ENCODE measurements at places on chromosomes 3 and 15. TPM values are rescaled to one million over a fixed set of nuclear protein-coding genes. Genes with fewer than 3 reads are reported as not detected.

Gene SGO1
- 1.1 TPM for total RNA-seq

Gene CAMK1
- 0.31 TPM for total RNA-seq

Gene MYZAP
- not detected for total RNA-seq

Gene TUSC7
- not detected for total RNA-seq

Gene RTP1
- total RNA-seq, result not detected

Gene C3orf20
- 0.44 TPM for total RNA-seq

Gene TPM1
- total RNA-seq, result 20.6 TPM

Gene SPG21
- total RNA-seq, result 58.2 TPM

Gene PGBD4
- total RNA-seq, result 6.6 TPM

Gene SCAANT1
- 2.9 TPM for total RNA-seq

DNA sequence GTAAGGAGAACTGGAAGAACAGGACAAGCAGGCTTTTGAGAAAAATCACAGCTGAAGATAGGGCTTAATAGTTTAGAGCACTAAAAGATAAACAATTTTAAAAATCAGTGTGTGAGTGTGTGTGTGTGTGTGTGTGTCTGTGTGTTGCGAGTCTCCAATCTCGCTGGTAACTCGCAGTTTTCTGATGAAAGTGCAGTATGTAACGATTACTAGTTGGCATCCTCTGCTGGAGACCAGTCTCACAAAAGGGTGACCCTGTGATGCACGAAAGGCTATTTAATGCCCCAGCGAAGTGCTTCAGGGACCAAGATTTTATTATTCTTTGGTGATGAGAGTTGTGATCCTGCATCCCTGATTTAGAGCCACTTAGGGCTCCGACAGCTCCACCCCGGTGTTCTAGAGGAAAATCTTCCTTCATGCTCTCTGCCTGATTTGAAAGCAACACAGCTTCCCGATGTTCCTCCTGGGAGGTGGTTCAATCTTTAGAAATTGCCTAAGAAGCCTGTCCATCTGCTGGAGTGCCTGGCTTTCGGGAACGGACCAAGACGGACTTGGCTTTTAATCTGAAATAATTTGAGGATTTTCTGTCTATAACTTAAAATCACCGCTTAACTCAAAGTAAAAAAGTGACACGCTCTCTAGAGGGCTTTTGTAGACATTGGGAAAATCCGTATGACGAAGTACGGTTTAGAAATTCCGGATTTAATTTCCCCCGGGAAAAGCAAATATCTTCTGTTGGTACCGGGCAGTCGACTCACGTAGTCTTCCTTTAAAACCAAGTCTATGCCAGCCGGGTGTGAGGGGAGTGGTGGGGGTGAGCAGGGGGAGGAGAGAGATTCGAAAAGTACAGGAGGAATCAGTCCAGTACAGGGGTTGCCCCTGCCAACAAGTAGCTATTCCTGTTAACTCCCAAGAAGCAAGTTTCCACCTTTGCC lies 1.1 kb upstream of the ALCAM start:
- no peak for DNase-seq

- DNase-seq, result peak; percentile 52
Observed at GRCh38 chr3:141796889-141797781, 33.9 kb downstream of the GRK7 start.

DNA sequence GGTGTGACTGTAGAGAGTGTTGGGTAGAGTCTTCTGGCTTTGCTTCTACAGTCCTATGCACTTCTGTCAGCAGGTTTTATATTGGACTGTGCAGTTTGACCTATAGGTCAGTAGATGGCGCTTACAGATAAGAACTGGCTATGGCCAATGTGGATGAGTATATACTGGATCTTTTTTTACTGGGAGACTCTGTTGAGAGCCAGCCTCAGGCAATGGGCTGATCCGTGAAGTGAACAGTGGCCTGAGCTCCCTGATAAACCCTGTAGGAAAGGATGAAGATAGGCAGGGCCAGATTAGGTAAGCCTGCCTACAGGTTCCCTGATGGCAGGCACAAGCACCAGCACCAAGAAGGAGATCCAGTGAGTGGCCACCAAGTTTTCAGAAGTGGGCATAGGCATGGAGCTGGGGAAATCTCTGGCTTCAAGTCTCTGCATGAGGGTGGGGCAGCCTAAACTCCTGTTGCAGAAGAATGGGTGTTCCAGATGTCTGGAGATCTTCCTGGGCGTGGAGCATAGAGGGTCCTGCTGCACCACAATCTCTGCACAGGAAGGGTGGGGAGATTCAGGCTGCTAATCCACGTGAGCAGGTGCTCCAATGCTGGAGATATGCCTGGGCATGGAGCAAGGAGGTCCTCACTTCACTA lies 326.0 kb upstream of the SGO1 start:
- DNase-seq, result no peak

DNA sequence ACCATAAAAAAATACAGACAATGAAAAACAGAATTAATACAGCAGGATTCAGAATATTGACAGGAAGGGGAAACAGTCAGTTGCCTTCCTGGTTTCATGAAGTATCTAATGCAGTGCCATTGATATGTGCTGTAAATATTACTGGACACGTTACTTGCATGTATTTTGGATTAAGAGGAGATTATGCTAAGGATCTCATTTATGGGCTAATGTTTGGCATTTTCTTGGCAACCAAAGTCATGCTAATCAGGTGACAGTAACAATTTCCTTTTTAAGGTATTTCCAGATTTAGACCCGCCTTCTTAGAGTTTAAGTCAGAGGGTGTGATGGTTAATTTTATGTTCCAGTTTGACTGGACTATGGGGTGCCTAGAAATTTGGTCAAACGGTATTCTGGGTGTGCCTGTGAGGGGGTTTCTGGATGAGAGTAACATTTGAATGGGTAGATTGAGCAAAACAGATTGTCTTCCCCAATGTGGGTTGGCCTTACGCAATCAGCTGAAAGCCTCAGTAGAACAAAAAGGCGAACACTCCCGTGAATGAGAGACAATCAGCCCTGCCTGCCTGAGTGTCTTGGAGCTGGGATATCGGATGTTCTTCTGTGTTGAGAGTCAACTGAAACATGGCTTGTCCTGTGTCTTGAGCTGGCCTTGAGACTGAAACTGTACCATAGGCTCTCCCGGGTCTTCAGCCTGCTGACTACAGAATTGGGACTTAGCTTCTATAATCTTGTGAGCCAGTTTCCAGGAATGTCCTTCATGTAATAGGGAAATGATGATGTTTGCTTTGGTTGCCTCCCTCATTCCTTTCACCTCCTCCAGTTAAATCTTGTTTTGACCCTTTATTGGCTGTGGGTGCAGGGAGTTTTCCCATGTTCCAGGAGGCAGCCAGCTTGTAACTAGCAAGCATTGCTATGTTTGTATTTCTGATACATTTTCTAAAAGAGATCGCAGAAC lies 10.5 kb downstream of the SQOR start:
- no peak for DNase-seq

GRCh38 chr15:95068701-95069521 lies 837.5 kb downstream of the MCTP2 start:
- no peak for DNase-seq

GRCh38 chr3:179438841-179439240 lies 12.4 kb downstream of the GNB4 start:
- no peak for DNase-seq

- DNase-seq, result no peak
Observed at GRCh38 chr3:106309274-106309673, 440.5 kb upstream of the CBLB start.

- DNase-seq, result no peak
Observed at GRCh38 chr15:22806664-22807063, 20.2 kb downstream of the NIPA1 start.

DNA sequence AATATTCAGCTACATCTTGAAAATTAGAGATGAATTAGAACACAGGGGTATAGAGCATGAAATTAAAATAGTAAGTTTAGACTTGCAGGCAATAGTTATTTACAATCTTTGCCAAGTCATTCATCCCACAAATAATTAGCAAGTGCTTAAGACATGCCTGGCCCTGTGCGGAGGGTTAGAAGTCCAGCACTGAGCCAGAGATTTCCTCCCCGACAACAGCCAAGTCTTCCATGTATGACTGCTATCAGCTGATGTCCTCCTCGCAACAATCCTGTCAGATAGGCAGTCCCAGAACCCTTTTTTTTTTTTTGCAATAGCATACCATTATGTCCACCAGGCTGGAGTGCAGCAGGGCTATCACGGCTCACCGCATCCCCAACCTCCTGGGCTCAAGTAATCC lies 14.6 kb downstream of the SIN3A start:
- no peak for DNase-seq

GRCh38 chr15:63915873-63916771 lies 82.4 kb upstream of the HERC1 start:
- DNase-seq, result no peak

- DNase-seq, result no peak
Observed at GRCh38 chr3:53234841-53235232, 21.0 kb downstream of the TKT start.

DNA sequence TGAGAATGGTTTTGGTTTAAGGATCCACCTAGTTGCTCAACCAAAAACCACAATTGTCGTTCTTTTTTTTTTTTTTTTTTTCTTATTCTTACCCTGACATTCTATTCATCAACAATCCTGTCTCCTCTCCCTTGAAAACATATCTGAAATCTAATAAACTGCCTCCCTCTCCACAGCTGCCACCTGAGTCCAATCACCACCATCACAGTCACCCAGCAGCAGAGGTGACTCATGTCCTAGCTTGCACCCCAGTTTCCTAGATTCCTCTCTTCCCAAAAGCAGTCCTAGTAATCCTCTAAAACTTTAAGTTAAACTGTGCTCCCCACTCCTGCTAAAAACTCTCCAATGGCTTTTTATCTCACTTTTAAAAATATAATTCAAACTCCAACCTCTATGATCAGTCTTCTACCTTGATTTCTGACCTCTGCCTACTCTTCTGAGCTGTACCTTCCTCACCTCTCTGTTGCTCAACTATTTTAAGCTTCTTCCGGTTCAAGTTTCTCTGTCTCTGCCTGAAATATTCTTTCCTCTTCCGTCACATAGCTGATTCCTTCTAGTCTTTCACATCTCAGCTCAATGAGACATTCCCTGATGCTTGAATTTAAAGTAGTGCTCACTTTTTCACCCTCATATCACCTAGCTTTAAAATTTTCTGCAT lies 33.7 kb upstream of the RBMS3 start:
- no peak for DNase-seq

GRCh38 chr3:61358364-61358763 lies 107.1 kb upstream of the FHIT start:
- no peak for DNase-seq

GRCh38 chr3:132964266-132964665 lies 73.9 kb upstream of the TMEM108 start:
- no peak for DNase-seq

- DNase-seq, result no peak
Observed at GRCh38 chr3:23083701-23084100, 119.4 kb upstream of the UBE2E2 start.

DNA sequence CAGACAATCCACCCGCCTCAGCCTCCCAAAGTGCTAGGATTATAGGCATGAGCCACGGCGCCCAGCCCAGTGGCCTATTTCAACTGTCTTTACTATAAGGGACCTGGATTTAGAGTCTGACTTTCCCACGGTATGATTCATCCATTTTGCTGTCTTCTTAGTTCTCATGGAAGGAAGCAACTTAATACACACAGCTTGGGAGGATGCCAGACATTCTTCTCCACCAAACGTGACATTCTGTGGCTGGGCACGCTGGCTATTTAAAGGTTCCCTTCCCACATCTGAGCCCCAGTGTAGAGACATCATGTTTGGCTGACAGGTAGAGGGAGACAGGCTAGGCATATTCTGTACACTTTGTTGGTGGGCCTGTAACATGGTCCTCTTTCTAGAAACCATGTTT lies 26.2 kb downstream of the FAM43A start:
- DNase-seq, result no peak

GRCh38 chr3:132843851-132844553 lies 121.8 kb upstream of the NPHP3 start:
- no peak for DNase-seq

GRCh38 chr3:197748597-197749314 lies 927 bp upstream of the FYTTD1 start:
- no peak for DNase-seq

GRCh38 chr3:170643831-170644230 lies 58.0 kb upstream of the SLC7A14 start:
- DNase-seq, result no peak

DNA sequence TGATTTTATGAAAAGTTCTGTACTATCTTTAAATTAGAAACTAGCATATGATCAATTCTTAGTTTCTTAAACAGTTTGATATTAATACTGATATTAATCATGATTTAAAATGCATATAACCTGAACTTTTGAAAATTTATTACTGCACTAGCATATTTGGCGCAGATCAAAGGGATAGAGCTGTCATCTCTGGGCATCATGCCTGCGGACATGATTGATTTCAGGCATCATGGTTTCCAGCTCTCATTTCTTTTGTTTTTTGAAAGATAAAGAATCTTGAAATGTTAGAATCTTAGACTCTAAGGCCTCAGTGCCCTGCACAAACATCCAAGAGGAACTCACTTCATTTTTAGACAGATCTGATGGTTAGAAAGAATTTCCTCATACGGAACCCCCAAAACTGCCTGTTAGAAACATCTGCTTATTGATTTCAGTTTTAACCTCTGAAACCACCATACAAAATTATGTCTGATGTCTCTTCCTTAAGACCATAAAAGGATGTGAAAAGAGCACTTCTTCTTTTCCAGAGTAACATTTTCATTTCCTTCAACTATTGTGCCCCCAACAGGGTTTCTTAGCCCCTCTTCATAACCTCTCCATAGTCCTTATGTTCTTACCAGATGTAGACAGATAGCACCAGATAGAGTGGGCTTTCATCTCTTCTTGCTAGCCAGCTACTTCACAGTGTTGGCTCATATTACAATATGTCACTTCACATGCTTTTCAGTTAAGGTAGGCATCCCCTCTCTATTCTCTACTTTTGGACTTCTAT lies 110.8 kb downstream of the BBX start:
- DNase-seq, result no peak

- no peak for DNase-seq
Observed at GRCh38 chr3:124558991-124559845, 171.0 kb upstream of the UMPS start.

DNA sequence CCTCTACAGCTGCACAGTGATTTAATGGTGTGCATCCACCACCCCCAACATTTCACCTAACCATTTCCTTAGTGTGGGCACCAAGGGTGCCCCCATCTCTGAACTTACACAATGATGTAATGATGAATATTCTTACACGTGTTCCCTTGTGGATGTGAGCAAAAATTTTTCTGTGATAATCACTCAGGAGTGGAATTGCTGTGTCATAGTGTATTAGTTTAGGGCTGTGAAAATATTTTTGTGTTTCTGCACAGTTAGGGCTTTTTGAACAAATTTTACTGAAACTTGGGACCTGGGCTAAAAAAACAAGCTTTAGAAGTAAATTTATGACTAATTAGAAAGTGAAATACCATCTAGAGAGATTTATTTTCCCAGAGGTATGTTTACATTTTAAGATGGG lies 134.5 kb upstream of the CCNL1 start:
- DNase-seq, result no peak

GRCh38 chr3:13501521-13501920 lies 21.4 kb downstream of the HDAC11 start:
- no peak for DNase-seq

GRCh38 chr15:70508561-70509281 lies 254.6 kb downstream of the UACA start:
- no peak for DNase-seq
